ENCODE measurements at places on chromosomes 1 and 21.

DNA sequence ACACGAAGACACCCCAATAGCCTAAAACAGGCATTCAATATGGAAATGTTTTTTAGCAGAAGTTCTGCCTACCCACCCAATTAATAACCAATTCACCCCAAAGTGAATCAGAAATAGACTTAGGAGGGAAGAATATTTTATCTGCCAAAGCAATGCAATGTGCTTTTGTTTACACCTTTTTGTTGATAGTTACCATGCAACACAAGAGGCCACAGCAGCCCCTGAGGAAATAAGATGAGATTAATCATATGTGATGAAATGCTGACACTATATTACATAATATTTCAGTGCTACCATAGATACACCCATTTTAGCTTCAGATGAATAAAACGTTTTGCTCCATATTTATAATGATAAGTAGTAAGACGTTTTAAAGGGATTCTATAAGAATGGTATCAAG, 60.9 kb upstream of the RGS2 start:
- DNase-seq, result no peak

- no peak for DNase-seq
These were observed 5.6 kb downstream of the LCK start for GRCh38 chr1:32256473-32257226.

DNA sequence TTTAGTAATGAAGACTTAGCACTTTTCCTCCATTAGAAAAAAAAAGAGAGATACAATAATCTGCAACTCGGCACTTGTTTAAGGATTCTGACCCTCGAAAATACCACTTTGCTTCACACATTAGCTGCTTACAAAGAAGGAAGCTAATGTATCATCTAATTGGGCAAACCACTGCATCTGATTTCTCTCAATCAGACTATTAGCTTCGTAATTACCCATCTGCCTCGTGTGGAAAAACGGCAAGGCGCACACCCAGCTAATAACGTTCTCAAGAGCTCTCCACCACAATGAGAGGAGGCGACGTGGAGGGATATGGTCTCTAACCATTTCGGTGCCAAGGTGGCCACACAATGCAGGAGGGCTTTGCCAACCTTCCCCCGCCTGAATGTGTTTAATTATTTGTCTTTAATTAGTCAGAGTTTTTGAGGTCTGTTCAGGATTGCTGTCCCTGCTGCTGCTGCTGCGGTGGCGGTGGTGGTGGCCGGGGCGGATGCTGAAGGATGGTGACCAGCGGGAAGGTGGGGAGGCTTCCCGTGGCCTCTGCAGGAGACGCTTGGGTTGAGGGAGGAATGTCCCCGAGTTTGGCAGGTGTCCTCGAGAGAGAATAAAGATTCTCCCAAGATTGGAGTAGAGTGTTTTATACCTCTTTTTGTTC, 374.5 kb downstream of the RPS6KC1 start:
- DNase-seq, result no peak

GRCh38 chr1:64495878-64496277, 25.9 kb downstream of the CACHD1 start:
- DNase-seq, result no peak

GRCh38 chr1:31531177-31531999, 44.9 kb upstream of the TINAGL1 start:
- no peak for DNase-seq

DNA sequence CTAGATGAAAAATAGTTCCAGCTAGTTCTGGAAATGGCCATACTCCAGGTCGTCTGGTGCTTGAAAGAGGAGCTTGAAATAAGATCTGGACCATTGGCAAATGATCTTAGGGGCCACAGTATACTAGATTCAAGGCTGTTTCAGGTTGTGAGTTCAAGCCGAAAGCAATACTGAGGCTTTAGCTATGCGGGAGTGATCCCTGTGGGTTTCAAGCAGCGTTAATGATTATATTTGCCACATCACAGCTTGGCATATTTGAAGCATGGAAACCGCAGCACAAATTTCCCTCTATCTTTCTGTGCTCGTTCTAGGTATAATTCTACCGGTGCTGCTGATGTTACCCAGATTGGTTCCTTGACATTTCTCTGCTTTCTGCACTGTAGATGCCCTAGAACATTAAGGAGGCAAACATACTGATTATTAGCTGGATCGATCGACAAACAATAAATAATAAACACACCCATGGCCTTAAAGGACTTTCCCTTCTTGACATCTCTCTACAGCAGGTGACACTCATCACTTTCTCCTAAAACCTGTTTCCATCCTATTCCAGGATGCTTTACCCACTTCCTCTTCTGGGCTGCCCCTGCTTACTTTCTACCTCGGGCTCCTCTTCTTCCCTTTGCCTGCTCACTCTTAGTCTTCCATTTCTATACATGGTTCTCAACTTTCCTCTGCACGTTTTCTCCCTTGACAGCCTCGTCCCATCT, 40.6 kb upstream of the LYST start:
- no peak for DNase-seq

DNA sequence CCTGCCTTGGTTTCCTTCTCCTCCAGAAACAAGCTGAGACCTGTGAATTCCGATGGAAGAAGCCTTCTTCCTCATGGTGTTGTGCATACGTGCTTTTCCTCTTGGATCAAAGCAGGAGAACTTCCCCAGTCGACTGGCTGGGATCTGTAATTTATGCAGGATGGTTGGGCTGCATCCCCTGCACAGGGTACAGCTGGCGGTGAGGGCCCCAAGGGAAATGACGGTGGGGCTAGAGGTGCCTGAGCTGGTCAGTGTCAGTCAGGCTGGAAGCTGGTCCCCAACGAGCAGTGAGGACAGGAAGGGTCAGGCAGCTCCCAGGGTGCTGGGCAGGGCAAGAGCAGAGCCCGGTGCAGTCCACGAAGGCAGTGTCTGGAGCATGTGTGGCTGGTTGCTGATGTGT, 106.7 kb downstream of the CNIH3 start:
- DNase-seq, result no peak

DNA sequence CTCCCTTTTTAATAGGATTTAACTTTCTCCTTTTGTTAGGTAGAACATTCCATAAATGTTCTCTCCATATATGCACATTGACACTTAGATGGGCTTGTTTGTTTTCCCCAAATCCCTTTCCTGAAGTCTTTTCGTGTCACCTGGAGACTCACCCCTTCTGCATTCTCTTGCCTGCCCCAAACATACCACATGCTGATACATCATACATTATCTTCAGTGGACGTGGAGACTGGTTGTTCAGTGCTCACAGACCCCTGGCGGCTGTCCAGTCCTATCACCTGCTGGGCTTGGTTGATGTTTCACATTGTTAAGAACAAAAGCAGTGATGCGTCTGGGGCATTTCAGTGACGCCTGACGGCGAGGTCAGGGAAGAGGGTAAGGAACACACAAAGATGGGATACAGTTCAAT, 22.2 kb downstream of the FMOD start:
- no peak for DNase-seq

DNA sequence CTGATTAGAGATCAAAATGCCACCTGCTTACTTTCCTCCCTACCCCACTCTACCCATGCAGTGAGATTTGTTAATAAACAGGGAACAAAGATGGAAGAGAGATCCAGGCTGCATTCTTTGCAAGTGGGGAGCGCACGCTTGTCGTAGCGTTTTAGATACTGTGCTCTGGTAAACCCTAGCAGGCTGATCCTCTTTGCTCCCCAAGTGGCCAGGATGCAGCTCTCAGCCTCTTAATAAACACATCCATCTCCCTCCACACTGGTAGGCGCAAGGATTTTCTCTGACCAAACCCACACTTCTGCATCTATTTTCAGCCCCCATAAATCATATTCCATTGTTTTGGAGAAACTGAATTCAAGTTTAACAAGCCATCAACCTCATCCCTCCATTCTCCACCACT, 2.9 kb downstream of the PGBD5 start:
- no peak for DNase-seq

GRCh38 chr1:234656944-234657654, 47.1 kb upstream of the IRF2BP2 start:
- DNase-seq, result no peak

- no peak for DNase-seq
These were observed 380.1 kb downstream of the OMA1 start for GRCh38 chr1:58166417-58166816.

- DNase-seq, result no peak
These were observed 19.7 kb upstream of the MX1 start for GRCh38 chr21:41406340-41406739.

All from activated CD4-positive, CD25-positive, alpha-beta regulatory T cell (primary cell).